ENCODE measurements at places on chromosomes 13 and 19. TPM values are rescaled to one million over a fixed set of nuclear protein-coding genes. Genes with fewer than 3 reads are reported as not detected.
A peak's percentile ranks its signal among the peaks of the same experiment; 100 is the strongest.

DNA sequence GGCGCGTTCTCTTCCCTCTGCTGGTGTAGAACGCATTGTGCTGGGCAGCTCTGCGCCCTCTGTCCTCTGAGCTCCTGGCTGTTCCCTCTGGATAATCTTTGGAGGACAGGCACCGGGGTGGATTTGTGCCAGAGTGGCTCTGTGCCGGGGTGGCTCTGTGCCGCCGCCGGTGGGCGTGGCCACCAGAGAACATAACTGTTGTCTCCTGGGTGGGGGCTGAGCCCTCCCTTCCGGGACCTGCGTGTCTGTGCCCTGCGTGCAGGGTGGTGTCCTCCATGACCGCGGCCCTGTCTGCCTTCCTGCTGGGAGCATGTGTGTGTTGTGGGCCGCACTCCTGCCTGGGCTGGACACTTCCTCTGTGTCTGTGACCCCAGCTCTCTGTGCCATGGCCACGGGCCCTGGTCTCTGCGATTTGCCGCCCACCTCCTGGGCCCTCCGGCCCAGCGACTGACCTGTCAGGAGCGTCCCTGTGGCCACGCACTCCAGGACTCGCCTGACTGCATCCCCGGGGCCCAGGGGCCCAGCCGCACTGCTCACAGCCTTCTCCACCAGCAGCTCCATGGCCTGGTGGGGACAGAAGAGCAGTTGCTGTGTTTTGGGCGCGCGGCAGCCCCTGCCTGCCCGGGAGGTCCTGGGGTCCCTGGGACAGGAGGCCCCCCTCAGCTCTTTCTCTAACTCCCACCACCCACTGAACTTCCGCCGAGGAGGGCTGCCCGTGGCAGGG lies 22.4 kb upstream of the MATK start:
- no peaks in the 10 kb centered on the region for H3K36me3 ChIP-seq
- DNase-seq = no peak
- H3K27ac ChIP-seq = no peak overlapping the region
- H3K27me3 ChIP-seq = peaks cover 11% of the 10 kb centered on the region
- no peaks in the 10 kb centered on the region for H3K4me1 ChIP-seq

DNA sequence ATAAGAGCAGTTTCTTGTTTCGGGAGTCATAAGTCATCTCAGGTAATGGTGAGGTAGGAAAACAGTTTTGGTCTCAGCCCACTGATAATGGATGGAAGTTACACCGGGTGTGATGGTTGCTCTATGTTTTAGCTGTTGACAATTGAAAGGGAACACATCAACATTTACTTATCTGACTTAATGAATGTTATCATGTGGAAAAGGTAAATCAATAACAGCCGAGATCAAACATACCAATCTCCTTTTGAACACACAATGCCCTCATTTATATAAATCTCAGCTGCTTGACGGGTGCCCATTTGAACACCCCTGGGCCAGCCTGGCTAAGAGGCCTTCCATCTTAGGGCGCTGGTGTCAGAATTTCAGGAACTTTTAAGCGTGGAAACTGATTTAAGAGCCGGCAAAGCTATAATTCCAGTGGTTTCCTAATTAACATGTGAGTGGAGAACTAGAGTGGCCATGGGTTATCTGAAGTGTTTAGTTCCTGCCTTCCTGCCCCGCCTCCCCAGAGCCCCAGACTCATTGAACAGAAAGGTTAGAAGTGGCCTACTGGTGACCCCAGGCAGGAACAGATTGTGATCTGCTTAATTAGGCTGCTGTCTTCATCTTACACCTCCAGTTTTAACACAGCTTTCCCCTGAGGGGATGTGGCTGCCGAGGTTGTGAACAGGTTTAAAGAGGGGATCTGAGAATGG lies 572.7 kb downstream of the FGF9 start:
- H3K36me3 ChIP-seq = no peaks in the 10 kb centered on the region
- no peaks in the 10 kb centered on the region for H3K4me1 ChIP-seq
- H3K27me3 ChIP-seq = no peaks in the 10 kb centered on the region
- DNase-seq = no peak
- H3K4me3 ChIP-seq = no peak overlapping the region
- H3K27ac ChIP-seq = no peak overlapping the region

DNA sequence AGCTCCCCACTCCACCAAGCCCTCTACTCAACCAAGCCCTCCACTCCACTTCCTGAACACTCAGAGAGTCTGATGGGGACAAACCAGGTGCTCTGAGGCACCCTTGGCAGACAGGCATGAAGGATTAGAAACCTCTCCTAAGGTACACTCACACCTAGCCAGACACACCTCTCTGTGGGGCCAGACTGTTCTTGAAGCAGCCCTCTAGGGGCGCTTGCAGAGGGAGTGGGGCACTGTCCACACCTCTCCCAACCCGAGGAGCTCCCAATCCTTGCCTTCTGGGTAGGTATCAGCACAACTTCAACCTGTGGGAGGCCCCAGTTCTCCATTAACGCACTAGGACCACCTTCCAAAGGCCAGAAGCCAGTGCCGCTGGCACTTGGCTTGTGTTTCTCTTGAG lies 108.7 kb upstream of the VSTM2B start:
- no peaks in the 10 kb centered on the region for H3K27me3 ChIP-seq
- H3K36me3 ChIP-seq = no peaks in the 10 kb centered on the region
- no peak overlapping the region for H3K27ac ChIP-seq
- no peak for DNase-seq

GRCh38 chr19:16283210-16284061 lies 41.2 kb upstream of the KLF2 start:
- peak; percentile 84 for DNase-seq
- H3K27me3 ChIP-seq = no peaks in the 10 kb centered on the region
- no peaks in the 10 kb centered on the region for H3K36me3 ChIP-seq
- H3K4me1 ChIP-seq = peaks cover 51% of the 10 kb centered on the region

- H3K4me1 ChIP-seq = peaks cover 12% of the 10 kb centered on the region
- no peak for DNase-seq
Measured at GRCh38 chr19:14412324-14412995, 6.7 kb downstream of the DDX39A start.

GRCh38 chr19:42018503-42019193 lies 24.6 kb upstream of the ATP1A3 start:
- no peaks in the 10 kb centered on the region for H3K36me3 ChIP-seq
- H3K27me3 ChIP-seq = no peaks in the 10 kb centered on the region
- no peaks in the 10 kb centered on the region for H3K4me1 ChIP-seq
- no peak for DNase-seq
- no peak overlapping the region for H3K27ac ChIP-seq

GRCh38 chr19:2796659-2797266 lies 11.5 kb downstream of the THOP1 start:
- peaks cover 4% of the 10 kb centered on the region for H3K4me1 ChIP-seq
- no peak for DNase-seq
- no peak overlapping the region for H3K4me3 ChIP-seq
- H3K36me3 ChIP-seq = peaks cover 55% of the 10 kb centered on the region
- no peaks in the 10 kb centered on the region for H3K27me3 ChIP-seq

DNA sequence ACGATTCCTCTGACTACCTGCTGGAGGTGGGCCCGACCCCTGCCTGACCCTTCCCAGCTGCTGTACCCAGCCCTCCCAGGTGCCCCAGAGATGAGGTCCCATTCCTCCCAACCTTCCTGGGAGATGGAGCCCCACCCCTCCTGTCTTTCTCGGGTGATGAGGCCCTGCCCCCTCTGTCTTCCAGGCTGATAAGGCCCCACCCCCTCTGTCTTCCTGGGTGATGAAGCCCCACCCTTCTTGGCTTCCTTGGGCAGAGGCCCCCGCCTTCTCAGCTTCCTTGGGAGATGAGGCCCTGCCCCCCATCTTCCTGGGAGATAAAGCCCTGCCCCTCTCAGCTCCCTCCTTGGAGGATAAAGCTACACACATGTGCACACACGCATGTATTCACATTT lies 47.9 kb downstream of the CERS4 start:
- H3K36me3 ChIP-seq = no peaks in the 10 kb centered on the region
- H3K27ac ChIP-seq = no peak overlapping the region
- no peaks in the 10 kb centered on the region for H3K27me3 ChIP-seq

- H3K27ac ChIP-seq = no peak overlapping the region
- no peak overlapping the region for H3K4me3 ChIP-seq
Measured at GRCh38 chr19:4053423-4054324, 13.0 kb downstream of the ZBTB7A start.

DNA sequence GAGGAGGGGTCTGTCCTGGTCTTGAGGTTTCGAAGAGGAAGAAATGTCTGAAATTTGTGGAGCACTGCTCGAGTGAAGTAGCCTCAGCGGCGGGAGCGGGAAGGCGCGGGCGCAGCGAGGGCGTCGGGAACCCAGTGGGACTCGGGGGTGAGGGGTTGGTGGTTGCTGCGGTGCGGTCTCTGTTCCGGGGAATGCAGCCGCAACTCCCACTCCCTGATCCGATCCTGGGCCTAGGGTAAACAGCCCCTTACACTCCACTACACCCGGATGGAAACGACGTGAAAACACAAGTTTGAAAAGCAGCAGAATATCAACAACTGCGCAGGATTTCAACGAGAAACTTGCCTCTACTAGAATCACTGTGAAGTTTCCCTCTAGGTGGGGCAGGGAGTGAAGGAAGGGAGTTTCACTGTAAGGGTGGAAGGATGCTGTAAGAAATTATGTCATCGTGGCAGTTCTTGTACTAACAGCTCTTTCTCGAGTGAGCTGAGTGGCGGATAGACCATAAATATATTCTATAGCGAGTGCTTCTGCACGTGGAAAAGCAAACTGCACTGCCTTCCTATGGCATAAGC lies 2.0 kb upstream of the KLF12 start:
- peaks cover 3% of the 10 kb centered on the region for H3K4me1 ChIP-seq

DNA sequence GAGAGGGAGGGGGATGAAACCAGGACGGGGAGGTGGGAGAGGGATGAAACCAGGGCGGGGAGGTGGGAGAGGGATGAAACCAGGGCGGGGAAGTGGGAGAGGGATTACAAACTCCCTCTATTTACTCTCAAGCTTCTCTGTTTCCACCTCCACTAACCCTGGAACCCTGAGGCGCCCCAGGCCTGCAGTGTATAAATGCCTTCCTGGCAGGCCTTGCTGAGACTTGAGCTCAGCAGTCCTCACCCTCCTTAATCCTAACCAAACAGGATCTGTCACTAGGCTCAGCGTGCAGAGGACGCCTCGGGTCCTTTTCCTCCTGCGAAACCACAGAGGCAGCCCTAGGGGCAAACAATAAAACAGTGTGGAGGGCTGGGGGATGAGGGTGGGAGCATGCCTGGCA lies 32.1 kb upstream of the OR1M1 start:
- no peaks in the 10 kb centered on the region for H3K27me3 ChIP-seq
- H3K4me1 ChIP-seq = no peaks in the 10 kb centered on the region
- H3K36me3 ChIP-seq = no peaks in the 10 kb centered on the region

DNA sequence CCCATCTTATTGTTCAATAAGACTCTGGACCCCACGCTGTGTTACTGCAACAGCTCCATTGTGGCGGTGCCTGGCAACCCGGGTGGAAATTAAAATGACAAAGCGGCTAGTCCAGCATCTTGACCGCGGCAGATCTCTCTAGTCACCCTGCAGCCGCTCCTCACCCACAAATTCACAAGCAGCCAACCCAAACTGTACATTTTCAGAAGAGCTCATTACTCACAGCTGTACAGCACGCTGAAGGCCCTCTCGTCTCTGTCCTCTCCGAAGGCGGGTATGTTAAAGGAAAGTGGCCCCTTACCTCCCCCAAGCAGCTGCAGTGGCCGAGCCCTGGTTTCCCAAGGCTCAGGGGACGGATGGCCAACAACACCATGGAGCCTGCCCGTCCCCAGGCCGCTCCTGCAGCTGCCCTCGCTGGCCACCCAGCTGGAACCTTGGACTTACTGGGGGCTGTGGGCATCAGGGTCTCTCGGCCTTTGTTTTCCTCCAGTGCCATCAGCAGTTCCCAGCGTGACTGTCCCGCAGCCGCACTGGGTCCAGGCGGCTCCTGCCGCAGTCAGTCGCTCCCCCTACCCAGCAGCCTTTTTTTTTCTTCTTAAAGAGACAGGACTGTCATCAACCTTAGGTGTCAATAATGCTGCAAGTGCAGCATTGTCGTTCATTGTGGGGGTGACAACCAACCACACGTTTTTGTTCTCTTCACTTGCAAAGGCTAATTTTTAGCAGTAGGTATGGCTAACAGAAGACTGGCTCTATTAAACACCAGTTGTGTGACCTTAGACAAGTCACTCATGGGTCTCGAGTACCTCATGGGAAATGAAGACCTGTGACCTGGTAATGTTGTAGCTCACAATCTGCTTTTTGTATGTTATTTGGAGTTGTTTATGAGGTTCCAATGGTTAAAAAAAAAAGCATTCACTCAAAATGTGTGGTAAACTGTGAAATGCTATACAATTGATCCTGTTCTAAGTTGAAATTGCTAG lies at the start of gene SACS:
Gene SACS (minus strand): TSS at position 532 of the 983 bp plus-strand sequence. CDS start 22,463 bp downstream, outside the sequence.
- peak within 1 kb of the TSS; percentile 82 for H3K27ac ChIP-seq
- peak; percentile 66 for DNase-seq
- no peaks in the 10 kb centered on the region for H3K36me3 ChIP-seq

DNA sequence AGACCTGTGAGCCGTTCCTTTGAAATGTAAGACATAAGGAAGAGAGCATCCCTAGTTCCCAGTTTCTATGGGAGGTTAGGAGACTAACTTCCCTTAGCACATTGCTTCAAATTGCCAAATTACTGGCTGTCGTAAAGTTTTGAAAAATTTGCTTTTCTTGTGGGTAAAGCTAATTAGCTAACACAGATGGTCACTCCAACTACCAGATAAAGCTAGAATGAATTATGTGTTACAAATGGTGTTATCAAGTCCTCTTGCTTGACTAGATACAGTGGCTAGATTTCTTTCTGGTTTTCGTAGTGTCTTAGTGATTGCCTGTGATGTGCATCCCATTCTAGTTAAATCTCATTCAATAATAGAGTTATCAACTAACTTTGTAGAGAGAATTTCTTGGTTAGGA lies 416.6 kb upstream of the ATXN8OS start:
- no peak overlapping the region for H3K4me3 ChIP-seq
- DNase-seq = no peak
- H3K36me3 ChIP-seq = no peaks in the 10 kb centered on the region
- no peak overlapping the region for H3K27ac ChIP-seq
- no peaks in the 10 kb centered on the region for H3K27me3 ChIP-seq

DNA sequence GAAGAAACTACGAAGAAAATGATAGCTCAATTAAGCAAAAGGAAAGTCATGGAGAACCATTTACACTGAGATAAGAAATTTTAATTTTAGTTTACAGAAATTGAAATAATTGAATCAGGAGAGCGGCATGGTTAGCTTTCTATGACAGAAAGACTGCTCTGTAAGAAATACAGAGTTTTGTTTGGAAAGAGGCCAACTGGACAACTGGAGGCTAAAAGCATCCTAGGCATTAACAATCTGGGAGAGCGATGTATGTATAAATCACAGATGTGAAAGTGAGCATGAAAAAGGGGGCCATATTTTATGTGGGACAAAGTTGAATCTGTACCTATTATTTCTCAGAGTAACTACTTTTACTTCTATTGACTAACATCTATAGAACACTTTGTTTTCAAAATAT lies 1608.8 kb upstream of the PCDH20 start:
- no peak for DNase-seq
- no peaks in the 10 kb centered on the region for H3K36me3 ChIP-seq
- H3K4me1 ChIP-seq = no peaks in the 10 kb centered on the region
- no peaks in the 10 kb centered on the region for H3K27me3 ChIP-seq
- no peak overlapping the region for H3K27ac ChIP-seq

WDR88 gene
- polyA plus RNA-seq = not detected

IGFL3 gene
- polyA plus RNA-seq = not detected

CCDC9 gene
- polyA plus RNA-seq = 18.8 TPM

KIR2DL1 gene
- not detected for polyA plus RNA-seq

Data from psoas muscle (tissue), 8 donors.